Cardiac muscle cell (in vitro differentiated cells and primary cell): ENCODE measurements at places on chromosomes 7 and 10.
A peak's percentile ranks its signal among the peaks of the same experiment; 100 is the strongest.

GRCh38 chr10:126500185-126500584 lies 111.9 kb upstream of the ADAM12 start:
- no peak for DNase-seq

DNA sequence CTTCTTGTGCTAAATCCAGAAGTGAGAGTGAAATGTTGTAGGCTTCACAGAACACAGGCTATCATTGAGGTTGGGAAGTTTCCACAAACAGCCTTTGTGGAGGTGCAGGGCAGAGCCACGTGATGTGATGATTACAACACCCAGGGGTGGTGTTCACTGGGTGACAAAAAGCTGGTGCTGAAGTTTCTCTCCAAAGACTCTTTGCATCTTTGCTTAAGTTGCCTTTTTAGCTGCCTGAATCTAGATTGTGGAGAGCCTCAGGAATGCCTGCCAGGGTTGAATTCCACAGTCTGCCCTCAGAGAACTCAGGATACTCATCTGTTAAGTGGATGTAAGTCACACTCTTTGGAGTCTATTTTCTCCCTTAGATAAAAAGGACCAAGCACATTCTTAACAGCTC lies 56.3 kb downstream of the PLXNA4 start:
- peak; percentile 28 for DNase-seq

GRCh38 chr10:73209705-73210104 lies 37.4 kb downstream of the DNAJC9 start:
- peak; percentile 34 for DNase-seq

DNA sequence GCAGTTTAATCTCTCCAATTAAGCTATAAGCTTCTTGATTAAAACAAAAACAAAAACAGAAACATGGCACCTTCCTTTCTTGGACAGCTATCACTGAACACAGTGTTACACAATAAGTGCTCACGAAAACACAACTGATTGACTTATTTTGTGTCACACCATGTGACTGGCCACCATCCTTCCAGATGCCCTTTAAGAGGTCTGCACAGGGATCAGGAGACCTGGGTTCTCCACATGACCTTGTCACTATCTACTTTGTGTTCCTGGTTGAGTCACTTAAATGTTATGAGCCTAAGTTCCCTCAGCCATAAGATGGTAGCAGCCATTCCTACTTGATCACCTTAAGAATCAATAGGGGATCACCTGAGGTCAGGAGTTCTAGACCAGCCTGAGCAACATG lies 120.1 kb downstream of the HIPK2 start:
- no peak for DNase-seq

GRCh38 chr10:73857446-73857845 lies 16.9 kb downstream of the CAMK2G start:
- no peak for DNase-seq

DNA sequence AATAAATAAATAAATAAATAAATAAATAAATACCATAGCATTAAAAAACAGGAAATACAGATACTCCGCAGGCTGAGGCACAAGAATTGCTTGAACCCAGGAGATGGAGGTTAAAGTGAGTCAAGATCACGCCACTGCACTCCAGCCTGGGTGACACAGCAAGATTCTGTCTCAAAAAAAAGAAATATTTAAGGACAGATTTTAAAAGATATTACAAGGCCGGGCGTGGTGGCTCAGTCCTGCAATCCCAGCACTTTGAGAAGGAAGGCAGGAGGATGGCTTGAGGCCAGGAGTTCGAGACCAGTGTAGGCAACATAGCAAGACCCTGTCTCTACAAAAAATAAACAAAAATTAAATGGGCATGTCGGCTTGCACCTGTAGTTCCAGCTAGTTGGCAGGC lies 17.5 kb upstream of the SNX8 start:
- DNase-seq, result no peak

DNA sequence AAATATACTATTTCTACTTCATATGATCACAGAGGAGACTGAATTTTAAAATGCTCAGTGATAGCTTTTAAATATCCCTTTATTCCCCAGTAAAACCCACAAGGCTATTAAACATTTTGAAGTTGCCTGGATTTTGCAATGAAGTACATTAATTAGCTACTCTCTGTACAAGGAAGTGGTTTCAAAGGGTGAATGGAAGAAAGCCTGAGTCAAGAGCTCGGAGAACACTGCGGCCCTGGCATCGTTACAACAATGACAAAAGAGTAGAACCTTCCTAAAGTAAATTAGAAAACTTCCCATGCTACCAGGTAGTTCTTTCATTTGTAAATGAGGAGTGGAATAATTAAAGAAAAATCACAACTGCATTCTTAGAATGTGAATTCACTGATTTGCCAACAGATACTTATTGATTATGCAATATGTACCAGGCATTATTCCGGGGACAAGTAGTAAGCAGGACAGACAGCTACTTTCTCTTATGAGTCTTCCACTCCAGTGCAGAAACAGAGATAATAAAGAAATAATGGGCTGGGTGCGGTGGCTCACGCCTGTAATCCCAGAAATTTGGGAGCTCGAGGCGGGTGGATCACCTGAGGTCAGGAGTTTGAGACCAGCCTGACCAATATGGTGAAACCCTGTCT lies 63.0 kb downstream of the ZNF22 start:
- no peak for DNase-seq
